ENCODE measurements at places on chromosomes 1 and 21.
A peak's percentile ranks its signal among the peaks of the same experiment; 100 is the strongest.

GRCh38 chr1:184604152-184604900 lies 150.3 kb downstream of the EDEM3 start:
- no peak for DNase-seq

- no peak for DNase-seq
Measured at GRCh38 chr1:89527750-89528381, 3.2 kb downstream of the LRRC8B start.

- no peak for DNase-seq
Measured at GRCh38 chr1:29029667-29030066, 94.0 kb downstream of the TMEM200B start.

DNA sequence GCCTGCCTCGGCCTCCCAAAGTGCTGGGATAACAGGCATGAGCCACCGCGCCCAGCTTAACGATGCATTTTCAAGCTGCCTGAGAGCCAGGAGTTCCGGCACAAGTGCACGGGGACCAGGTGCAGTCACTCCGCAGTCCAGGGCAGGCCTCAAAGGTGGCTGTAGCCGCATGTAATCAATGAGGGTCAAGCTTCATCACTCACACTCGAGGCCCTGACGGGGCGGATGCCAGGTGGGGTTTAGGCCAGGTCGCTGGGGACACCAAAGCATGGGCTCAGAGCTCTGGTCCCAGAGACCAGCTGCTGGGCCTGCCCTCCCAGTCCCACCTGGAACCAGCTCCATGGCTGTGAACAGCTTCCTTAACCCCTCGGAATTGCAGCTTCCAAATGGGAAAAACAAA lies 26.1 kb upstream of the GPR153 start:
- DNase-seq = no peak

DNA sequence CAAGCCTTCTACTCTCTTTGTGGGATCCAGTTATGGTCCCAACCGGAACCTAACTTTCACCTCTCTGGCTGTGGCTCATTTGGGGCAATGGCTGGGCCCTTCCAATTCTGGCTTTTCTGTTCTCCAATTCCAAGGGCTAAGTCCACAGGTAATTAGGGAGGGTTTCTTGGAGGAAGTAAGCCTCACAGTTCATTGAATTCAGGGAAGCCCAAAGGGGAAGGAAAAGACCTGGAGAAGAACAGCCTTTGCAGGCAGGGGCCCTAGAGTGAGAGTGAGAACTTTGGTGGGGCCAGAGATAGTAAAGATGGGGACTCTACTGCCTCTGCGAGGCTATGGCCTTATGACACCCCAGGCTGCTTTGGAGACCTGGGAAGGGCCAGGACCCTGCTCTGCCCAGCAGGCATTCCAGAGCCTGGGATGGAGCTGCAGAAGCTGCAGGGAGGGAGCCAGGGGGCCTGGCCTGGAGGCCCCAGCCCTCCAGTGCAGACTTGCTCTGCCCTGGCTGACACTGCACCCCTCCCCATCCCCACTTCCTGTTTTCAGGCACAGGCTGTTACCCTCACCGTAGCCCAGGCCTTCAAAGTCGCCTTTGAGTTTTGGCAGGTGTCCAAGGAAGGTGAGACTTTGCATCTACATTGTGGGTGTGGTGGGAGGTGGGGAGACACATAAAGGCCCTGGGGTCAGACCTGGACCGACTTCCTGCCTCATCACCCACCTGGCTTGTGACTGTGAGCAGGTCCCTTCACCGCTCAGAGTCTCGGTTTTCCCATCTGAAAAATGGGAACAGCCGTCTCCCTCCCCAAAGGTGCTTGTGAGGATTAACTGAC lies 18.9 kb downstream of the LDLRAP1 start:
- DNase-seq = peak; percentile 75

DNA sequence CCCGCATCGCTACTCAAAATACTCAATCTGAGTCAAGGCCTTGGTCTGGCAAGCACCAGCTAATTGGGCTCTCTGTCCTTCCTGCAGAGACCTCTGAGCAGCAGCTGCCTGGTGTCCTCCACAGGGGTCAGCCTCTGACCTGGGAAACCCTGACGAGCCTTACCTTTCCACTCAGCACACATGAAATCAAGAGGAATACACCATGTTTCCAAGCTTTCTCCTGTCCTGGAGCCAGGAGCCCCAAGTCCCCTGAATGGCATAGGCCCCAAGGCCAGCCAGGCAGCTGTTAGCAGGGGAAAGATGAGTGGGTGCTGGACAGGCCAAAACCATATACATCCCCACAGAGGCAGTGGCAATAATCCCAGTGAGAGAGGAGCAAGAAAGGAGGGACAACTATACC lies 27.2 kb upstream of the TSPEAR start:
- no peak for DNase-seq
